HT-29 (cell line): ENCODE measurements at places on chromosomes 4 and X.
A peak's percentile ranks its signal among the peaks of the same experiment; 100 is the strongest.

DNA sequence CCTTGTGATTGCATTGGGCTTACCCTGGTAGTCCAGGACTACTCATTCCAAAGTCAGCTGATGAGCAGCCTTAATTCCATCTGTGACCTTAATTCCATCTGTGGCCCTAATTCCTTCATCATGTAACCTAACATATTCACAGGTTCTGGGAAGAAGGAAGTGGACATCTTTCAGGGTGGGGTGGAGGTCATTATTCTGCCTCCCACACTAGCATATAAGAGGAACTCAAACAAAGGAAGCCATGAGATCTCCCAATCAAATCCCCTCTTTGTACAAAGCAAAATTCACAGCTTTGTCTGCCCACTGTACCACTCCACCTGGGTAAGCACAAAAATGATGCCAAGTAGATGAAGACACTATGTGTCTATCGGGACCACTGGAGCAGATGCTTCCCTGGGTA is 87.3 kb downstream of the SLC2A9 start:
- DNase-seq, result no peak

DNA sequence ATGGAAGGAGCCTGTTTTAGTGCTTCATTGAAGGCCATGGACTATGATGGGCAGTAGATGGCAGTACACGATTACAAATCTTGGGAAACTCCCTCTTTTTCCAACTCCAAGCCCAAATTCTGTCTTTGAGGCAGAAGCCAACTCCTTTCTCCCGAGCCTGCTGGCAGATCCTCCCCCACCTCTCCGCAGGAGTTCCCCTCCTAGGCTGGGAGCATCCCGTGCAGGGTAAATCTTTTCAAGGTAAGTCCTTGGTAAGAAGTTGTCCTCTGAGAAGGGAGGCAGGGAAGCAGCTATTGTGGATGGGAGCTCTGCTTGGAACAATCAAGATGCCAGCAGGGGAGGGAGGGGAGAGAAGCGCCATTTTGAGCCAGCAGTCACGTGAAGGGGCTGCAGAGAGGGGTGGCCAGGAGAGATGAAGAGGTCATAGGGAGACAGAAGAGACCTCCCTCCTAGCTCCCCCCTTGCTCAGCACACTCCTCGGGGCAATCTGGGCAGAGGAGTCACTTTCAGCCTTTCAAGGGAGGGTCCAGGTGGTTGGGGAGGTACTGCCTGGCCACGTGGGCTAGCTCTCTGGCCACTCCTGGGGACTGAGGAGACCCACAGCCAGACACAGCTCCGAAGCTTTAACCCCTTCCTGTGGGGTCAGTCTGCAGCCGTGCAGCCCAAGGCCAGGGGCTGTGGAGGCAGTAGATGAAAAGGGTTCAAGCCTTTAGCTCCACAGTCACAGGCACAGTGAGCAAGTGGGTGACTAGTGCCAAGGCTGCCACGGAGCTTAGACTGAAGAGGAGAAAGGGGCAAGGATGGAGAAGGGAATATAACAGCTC is 9.6 kb downstream of the CC2D2A start:
- DNase-seq, result peak; percentile 87

GRCh38 chr4:10856271-10856782 is 171.8 kb upstream of the CLNK start:
- no peak for DNase-seq

GRCh38 chr4:103118166-103118565 is 18.5 kb upstream of the BDH2 start:
- no peak for DNase-seq

GRCh38 chr4:108820492-108821350 is 57.9 kb upstream of the ETNPPL start:
- DNase-seq, result no peak

DNA sequence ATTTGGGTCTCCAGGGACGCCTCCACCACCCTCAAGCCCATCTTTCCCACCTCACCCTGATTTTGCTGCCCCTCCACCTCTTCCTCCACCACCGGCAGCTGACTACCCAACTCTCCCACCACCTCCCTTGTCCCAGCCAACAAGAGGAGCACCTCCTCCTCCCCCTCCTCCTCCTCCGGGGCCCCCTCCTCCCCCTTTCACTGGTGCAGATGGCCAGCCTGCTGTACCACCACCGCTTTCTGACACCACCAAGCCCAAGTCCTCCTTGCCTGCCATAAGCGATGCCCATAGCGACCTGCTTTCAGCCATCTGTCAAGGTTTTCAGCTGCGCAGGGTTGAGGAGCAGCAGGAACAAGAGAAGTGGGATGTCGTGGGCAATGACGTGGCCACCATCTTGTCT is 32.4 kb upstream of the ZNF81 start:
- no peak for DNase-seq

DNA sequence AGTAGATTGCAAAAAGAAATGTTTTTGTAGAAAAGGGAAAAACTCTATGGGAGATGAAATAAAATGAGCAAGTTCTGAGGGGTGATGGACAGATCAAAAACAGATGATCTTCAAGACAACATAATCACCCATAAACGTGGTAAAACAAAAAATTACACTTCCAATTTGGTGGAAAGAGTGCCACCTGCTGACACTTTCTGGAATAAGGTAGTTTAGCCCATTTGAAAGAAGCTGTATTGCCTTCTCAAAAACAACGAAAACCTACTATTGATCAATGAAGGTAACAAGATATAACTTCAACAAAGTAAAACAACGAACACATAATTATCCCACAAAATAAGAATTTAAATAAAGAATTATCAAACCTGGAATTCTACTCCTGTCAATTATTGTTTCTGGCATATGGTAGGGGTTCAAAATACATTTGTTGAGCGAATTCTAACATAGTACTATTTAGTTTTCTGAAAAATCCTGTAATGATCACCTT is 2.5 kb downstream of the COQ2 start:
- DNase-seq, result peak; percentile 78

GRCh38 chrX:155888139-155888538 is 7.0 kb downstream of the VAMP7 start:
- DNase-seq, result peak; percentile 12

DNA sequence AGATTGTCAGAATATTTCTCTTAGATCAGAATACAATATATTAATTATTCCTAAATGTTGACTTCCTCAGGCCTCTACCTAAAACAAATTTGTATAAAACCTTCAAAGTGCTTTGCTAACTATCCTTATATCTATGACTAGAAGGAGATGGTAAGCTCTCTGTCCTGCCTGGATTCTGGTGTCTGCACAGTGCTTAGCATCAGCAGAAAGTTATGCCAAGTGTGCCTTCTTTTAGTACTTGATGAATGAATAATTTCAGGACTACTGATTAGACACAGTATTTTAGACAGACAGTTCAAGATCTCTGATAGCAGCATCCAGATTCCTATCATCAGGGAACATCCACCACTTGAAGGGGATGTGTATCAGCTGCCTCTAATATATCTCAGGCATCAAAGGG is 242.4 kb upstream of the TLL1 start:
- no peak for DNase-seq

DNA sequence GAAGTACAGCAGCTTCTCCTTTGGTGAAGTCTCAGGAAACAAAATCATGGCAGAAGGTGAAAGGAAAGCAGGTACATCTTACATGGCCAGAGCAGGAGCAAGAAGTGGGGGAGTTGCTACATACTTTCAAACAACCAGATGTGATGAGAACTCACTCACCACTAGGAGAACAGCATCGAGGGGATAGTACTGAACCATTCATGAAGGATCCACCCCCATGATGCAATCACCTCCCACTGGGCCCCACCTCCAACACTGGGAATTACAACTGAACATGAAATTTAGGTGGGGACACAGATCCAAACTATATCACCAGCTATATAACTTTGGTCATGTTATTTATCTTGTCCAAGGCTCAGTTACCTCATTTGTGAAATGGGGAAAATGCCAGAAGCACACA is 159.4 kb downstream of the OPHN1 start:
- no peak for DNase-seq

DNA sequence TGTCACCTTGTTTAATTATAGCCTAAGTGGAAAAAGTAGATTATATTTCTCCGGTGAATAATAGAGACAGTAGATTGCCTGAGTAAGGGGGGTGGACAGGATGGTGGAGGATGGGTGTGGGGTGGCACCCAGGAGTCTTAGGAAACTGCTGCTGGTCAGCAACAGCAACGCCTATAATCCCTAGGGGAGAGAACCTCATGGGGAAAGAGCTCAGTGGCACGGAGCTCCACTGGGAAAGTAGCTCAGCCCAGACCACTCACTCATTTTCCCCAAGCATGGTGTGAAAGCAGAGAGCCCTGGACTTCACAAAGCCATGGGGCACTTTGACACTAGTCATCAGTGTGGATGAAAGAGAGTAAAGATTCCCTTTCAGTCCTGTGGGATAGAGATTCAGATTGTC is 31.1 kb downstream of the METTL14 start:
- DNase-seq, result no peak

DNA sequence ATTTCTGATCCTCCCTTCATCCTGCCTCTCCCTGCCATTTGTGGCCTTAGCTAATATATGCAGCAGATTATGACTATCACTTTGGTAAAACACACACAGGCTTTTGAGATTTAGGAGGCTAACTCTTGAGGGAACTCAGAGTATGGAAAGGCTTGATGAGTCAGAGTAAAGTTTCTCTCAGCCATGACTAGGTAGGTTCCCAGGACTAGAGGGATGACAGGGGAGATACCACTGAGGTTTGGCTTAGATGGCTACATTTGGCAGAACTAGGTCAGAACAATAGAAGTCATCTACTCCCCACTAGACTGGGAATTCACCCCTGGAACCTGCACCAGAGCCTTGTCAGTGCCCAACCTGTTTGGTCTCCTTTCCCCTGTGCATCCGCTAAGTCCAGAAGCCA is 585.7 kb downstream of the TLL1 start:
- DNase-seq, result no peak

DNA sequence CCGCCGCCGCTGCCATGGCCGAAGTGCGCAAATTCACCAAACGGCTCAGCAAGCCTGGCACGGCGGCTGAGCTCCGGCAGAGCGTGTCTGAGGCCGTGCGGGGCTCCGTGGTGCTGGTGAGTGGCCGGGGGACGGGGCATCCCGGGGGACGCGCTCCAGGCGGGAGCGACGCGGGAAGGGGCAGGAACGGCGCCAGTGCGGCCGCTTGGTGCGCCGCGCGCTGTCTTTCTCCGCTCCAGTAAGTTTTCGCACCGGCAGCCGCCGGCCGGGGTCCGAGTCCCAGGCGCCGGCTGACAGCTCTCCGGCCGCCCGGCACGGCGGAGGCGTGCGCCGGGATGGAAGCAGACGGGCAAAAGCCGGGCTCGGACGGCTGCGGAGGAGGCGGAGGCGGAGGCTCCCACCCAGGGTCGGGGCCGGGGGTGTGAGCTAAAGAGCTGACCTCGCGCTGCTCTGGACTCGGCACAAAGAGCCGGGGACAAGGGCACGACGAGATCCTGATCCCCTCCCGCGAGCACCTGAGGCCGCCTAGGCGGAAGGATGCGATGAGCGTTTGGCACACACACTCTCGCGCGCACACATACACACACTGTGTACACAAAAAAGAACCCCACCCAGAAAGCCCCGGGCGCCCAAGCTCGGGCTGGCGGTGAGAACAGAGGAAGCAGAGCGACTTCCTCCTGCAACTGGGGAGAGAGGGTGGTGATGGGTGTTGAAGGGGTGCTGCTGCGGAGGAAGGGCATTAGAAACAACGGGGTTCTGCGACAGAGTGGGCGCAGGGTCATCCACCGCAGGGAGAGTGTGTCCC is 545 bp downstream of the DOCK11 start:
- DNase-seq, result no peak

DNA sequence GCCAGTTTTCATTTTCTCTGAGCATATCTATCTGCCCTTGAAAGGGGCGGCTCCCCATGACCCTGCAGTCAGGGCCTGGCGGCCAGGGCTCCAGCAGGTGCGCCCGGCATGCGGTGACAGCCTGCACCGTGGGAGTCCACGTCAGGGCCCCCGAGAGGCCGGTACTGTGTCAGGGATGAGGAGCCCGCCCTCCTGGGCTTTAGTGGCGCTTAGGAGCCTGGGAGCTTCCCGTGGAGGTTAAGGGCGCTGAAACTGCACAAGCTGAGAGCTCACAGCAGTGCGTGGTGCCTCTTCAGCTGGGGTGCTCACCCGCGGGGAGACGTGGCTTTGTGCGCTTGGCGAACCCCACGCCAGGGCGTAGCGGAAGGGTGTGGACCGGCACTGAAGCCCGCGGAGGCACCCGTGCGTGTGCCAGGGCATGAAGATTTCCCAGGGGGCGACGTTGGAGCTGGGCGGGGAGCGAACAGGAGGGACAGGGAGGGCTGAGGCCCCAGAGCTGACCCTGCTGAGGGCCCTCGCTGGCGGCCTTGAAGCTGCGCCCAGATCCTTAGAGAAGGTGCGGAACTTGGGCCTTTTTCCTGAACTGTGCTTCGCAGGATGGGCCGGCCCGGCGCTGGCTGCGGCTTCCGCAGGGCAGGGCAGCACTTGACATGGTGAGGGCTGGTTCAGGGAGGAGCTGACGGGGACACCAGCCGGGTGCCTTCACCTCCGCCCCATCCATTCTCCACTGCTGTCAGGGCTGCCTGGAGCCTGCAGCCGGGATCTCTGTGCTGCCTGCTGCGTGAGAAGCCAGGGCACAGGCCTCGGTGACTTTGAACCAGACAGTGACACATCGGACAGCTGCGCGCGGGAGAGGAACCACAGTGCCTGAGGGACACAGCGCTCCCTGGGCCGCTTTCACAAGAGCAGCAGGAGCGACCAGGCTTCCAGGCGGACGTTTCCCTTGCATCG is 32.9 kb downstream of the HTT-AS start:
- peak; percentile 58 for DNase-seq

- no peak for DNase-seq
Observed at GRCh38 chr4:31343061-31343460, 622.9 kb downstream of the PCDH7 start.

DNA sequence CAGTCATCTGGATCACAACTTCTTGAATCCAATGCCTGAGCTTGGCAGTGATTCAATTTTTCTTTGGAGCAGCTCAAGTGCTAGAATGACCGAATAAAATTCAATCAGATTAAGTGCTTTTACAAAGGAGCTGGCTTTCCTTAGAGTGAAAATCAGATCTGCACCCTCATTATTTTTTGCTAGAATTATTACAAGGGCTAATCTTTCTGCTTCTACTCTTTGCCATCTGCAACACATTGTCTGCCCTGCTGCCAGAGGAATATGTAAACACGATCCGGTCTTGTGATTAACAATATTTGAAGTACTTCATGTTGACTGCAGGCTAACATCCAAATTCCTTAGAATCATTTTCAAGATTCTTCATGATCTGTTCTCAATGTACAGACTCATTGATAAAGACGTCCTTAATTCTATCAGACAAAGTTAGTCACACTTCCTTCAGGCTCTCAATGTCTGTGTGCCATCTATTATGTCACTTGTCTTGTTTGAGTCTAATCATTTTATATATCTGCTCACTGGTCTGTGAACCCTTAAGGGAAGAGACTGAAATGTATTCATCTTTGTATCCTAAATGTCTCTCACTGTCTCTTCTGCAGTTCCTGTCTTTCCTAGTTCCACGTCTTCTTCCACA is 531.2 kb downstream of the GALNTL6 start:
- DNase-seq, result no peak

GRCh38 chrX:134713618-134714107 is 55.4 kb upstream of the PLAC1 start:
- DNase-seq, result no peak

GRCh38 chr4:88937081-88937480 is 119.9 kb downstream of the FAM13A start:
- no peak for DNase-seq
